Pancreas (tissue), 10 donors: ENCODE measurements at places on chromosomes 11 and 22.
A peak's percentile ranks its signal among the peaks of the same experiment; 100 is the strongest.

- peak; percentile 36 for DNase-seq
These were observed 3.4 kb upstream of the SCUBE1 start for GRCh38 chr22:43346521-43346929.

GRCh38 chr22:27378311-27378800 lies 423.2 kb downstream of the MN1 start:
- no peak for DNase-seq

GRCh38 chr11:66556086-66556485 lies 9.4 kb downstream of the ACTN3 start:
- no peak for DNase-seq

DNA sequence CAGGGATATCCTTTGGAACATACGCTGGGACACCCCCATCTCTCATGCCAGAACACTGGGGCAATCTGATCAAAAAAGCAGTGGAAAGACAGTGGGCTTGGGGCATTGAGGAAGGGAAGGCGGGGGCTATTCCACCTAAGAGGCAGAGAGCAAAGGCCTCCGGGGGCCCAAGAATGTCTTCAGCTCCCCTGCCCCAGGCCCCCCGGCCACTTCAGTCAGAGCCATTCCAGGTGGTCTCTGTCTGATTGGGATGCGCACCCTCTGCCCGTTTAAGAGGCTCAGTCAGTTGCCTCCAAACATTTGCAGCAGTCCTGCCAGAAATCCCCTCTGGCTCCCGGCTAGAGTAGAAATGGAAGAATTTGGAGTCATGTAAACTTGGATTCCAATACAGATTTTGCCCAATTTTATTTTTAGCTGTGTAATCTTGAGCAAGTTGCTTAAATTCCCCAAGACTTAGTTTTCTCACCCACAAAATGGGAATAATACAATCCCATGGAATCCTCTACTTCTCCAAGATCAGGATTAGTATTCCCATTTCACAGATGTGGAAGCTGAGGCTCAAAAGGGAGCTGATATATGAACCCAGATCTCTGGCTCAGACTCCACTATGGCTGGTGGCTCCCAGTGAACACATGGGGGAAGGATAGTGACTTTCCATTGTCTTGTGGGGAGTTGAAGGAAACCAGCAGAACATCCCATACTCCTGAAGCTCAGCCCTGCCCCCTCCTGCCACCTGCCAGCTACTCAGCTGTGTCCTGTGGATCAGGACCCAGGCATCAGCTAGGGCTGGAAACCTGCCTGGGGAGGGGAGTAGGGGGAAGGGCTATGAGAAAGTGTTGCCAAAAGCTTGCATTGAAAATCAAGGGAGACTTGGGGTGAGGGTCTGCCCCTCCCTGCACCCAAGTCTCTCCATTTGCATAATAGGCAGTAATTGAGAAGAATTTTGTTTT lies 6.1 kb upstream of the WNT11 start:
- DNase-seq = no peak
